ENCODE measurements at places on chromosomes 16 and 17.

DNA sequence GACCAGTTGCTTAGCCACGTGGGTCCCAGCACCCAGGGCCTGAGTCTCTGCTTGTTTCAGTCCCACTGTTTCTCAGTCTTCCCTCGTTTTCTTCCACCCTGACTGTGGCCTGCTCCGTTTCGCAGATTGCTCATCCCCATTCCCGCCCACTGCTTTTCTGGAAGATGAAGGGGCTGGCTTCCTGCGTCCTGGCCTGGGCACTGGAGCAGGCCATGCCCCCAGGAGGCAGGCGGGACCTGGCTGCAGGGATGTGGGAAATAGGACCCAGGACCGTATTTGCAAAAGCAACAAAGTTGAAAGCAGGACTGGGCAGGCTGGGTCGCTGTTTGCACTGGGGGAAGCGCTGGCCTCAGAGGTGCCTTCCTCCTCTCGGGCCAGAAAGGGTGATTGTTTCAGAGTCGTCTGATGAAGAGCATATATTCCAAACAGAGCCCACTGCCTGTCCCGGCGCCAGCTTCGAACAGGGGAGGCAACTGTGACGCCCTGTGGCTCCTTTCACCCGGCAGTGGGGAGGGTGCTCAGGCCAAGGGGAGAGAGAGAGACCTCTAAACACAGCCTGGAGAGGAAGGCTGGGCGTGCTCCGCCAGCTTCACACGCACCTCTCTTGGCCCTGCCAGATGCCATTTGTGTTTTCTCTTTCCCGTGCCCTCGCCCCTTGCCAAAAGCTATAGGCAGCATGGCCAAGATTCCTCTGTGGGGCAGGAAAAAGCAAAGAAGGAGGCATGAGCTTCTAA, 108.6 kb downstream of the CMIP start:
- DNase-seq: no peak

DNA sequence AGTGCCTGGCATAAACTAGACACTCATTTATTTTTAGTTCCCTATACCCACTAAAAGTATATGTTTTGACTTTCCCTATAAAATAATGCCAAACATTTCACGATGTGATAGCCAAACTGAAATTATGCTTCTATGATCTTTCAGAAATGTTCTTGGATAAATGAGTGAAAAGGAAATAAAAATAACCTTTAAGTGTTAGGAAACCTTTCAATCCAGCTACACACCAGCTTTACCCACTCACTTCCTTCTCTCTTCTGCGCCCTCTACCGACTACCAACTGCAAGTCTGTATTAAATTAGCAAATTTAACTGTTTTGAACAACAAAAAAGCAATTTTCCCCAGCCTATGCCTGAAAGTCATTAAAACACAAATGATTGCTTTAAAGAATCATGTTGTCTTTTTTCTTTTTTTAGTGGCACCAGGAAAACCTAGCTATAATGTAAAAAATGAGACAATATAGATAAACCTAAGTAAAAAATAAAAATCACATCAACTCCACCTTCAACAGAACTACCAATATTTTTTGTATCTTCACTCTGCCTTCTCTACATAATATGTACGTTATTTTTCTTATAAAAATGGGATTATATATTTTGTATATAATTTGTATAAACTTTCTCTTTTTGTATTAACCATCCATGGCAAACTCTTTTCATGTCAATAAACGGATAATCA, 13.2 kb upstream of the TMEM100 start:
- peak; percentile 11 for DNase-seq

- DNase-seq: no peak
These were observed 1.9 kb downstream of the KRTAP4-8 start for GRCh38 chr17:41096055-41096454.

DNA sequence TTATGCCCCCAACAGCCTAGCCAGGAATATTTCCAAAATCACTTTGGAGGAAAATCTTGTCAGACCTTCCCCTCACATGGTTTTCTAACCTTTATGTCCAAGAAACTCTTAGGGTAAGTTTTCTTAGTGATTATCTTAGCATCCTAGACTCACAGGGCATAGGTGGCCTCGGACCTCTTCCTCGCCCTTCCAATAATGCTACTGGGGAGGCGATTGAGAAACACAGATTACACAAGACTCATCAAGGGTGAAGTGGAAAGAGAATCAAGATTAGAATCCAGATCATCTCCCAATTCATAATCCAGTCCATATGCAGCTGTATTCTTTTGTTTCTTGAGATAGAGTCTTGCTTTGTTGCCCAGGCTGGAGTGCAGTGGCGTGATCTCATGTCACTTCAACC, 358.4 kb upstream of the CDH5 start:
- DNase-seq: no peak

DNA sequence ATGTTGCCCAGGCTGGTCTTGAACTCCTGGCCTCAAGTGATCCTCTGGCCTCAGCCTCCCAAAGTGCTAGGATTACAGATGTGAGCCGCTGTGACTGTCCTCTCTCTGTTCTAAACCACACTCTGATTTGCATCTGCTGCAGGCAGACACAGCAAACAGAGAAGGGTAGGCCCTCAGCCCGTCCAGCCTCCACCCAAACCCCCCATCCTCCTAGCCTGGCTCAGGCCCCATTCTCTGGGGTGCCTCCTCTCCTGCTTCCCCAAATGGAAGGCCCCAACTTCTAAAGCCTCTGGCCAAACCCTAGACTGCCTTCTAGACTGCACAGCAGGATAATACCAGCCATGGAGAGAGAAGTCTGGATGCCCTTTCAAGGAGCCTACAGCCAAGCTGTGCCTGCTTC, 4.1 kb upstream of the GFAP start:
- DNase-seq: no peak

DNA sequence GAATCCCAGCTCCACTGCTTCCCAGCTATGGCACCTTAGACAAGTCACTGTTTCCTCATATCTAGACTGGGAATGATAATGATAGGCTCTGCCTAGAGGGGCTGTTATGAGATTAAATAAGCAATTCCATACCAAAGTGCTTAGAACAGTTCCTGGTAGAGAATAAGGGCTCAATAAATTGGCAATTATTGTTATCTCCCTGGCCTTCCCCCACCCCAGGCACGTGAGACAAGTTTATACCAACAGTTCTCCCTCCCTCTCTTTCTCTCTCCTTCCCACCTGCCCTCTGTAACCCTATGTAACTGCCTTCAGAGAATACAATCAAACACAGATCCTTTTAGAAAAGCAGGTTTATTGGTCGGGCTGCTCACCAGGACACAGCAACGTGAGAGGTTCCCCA, 13.9 kb upstream of the STAT3 start:
- no peak for DNase-seq

DNA sequence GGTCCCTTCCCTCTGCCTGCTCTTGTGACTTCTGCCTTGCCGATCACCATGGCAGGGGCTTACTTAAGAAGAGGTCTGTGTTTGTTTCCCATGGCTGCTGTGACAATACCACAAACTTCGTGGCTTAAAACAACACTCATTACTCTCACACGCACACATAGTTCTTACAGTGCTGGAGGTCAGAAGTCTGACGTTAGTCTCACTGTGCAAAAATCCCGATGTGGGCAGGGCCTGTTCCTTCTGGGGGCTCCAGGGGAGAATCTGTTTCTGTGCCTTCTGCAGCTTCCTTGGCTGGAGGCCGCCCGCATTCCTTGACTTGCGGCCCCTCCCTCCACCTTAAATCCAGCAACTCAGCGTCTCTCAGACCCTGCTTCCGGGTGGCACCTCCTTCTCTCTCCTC, 249.2 kb upstream of the GSE1 start:
- no peak for DNase-seq

GRCh38 chr17:31854672-31855071, 4.4 kb downstream of the COPRS start:
- DNase-seq: no peak

GRCh38 chr17:34671191-34671590, 91.8 kb downstream of the TMEM132E start:
- DNase-seq: no peak

DNA sequence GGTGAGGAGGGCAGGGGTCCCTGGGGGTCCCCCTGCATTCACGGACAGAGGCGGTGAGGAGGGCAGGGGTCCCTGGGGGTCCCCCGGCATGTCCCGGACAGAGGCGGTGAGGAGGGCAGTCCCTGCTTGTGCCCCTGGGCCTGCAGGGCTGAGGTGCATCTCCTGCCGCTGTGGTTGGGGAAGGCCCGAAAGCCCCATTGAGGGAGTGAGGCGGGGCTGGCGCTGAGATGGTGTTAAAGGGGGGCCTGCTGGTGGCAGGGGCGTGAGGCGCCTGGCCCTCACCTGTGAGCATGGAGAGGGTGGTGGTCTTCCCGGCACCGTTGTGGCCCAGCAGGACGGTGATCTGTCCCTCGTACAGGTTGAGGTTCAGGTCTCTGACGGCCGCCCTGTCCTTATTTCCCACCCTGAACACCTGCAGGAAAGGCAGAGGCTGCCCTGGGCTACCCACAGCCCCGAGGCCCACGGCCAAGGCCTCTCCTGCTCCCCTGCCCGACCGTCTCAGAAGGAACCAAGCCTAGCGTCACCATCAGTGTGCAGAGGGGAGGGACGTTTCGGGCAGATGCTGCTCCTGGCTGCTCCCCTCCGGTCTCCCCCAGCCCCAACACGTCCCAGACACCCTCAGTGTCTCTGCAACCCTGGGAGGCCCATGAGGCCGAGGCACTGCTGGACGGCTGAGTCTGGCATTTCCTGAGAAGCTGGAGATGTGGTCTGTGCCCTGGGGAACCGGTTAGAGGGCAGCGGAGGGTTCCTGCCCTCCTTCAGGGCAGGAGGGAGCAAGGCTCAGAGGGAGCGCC, 31.4 kb upstream of the RNPS1 start:
- no peak for DNase-seq

- no peak for DNase-seq
These were observed at the start of gene TMEM235 for GRCh38 chr17:78230996-78231935. TMEM235 (plus strand) TSS chr17:78231631; CDS start chr17:78232024, 393 bp downstream.

DNA sequence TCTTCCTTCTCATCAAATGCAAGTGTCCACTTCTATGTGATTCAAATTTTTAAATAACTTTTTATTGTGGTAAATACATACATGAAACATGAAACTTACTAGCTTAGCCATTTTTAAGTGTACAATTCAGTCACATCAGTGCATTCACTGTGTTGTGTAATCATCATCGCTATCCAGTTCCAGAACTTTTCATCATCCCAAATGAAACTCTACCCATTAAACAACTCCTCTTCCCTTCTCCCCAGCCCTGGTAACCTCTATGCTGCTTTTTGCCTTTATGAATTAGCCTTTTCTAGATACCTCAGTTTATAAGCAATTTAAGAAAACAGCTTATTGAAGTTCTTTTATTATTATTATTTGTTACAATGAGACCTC, 41.1 kb upstream of the IL34 start:
- DNase-seq: no peak

DNA sequence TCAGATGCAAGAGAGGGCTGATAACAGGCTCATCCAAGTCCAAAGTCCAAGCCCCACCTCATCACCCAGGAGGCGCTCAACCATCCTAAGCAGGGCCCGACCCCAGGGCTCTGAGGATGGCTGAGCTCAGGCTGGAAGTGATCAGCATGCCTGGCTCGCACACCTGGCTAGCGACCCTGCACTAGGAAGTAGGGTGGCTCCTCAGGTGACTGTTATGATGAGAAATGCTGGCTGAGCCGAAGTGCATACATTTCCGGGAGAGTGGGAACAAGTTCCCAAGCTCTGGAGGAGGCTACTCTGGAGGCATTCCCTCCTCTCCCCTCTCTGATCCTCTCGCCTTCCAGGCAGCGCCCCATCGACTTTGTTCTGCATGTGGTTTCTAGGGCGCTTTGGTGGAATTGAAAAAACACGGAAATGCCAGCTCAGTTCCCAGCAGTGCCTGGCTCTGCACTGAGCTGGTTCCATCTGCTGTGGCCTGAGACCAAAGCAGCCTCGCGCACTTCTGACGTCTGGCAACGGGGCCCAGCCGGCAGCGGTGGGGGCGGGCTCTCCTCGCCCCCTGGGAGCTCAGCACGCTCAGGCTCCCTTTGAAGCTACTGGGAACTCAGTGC, 130.3 kb downstream of the IRF8 start:
- DNase-seq: no peak

DNA sequence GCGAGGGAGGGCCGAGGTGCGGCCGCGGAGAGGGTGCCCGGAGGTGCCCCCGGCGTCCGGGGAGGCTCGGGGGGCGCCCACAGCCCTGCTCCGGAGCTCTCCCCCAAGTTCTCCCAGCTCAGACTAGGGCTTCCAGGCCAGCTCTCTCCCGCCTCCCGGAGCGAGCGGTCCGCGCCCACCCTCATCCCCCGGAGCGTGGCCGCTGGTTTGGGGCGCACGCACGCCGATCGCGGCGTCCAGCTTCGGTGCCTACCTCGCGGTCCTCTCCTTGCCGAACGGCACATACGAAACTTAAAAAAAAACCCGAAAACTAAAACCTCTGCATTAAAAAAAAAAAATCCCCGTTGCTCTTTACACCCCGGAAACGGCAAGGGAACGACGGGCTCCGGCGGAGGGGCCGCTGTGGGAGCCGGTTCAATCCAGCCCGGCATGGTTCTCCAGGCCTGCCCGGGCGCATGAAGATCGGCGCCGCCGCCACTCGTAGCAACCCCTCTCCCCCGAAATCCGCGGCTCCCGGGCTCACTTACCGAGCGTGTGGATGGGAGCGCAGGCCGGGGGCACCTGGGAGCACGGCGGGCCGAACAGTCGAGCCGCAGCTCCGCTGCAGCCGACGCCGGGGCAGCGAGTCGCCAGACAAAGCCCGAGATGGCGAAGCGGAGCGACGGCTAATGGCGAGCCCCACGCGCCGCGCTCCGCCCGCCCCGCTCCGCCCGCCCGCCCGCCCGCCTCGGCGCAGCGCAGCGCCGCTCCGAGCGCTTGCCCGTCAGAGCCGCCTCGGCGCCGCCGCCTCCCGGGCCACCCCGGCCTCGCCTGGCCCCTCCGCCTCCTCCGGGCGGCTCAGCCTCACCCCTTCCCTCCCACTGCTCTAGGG, 973 bp upstream of the UBTF start:
- DNase-seq: no peak

DNA sequence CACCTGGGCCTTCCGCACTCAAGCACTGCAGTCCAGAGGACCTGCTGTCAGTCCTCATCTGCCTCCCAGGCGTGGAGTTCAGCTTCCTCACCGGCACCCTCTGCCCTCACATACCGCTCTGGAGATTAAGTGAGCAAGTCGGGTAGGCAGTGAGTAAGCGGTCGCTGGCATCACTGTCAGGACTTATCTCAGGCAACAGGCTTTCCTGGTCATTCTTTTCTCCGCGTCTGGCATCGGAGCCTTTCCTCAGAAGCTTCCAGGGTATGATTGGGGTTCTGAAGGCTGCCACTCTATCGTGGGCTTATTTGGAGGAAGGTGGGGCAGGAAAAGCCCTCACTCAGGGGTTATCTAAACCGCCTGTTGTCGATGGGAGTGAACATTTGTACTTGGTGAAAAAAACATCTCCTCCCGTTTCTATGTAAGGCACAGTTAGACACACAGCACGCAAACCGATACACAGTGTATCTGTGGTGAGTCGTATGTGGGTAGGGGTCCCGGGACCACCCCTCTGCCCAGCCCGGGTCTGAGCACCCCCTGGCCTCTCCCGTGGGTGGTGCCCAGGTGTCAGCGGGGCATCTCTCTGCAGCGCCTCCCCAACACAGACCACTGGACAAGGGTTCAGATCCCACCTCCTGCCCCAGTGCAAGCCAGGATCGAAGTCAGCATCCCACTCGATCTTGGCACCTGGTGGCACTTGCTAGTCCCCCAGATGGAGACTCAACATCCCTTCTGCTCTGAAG, 92.5 kb upstream of the PLCG2 start:
- DNase-seq: no peak

- no peak for DNase-seq
These were observed 32.1 kb upstream of the SMURF2 start for GRCh38 chr17:64694207-64694606.

GRCh38 chr17:56779322-56779721, 54.4 kb downstream of the C17orf67 start:
- DNase-seq: no peak

Data from HS-5 (cell line).